Caco-2 (cell line): ENCODE measurements at places on chromosomes 11 and 22.

GRCh38 chr11:13205486-13205885 lies 72.1 kb upstream of the BMAL1 start:
- DNase-seq = no peak

GRCh38 chr11:1459219-1459575 lies 27.4 kb downstream of the MOB2 start:
- no peak for DNase-seq

DNA sequence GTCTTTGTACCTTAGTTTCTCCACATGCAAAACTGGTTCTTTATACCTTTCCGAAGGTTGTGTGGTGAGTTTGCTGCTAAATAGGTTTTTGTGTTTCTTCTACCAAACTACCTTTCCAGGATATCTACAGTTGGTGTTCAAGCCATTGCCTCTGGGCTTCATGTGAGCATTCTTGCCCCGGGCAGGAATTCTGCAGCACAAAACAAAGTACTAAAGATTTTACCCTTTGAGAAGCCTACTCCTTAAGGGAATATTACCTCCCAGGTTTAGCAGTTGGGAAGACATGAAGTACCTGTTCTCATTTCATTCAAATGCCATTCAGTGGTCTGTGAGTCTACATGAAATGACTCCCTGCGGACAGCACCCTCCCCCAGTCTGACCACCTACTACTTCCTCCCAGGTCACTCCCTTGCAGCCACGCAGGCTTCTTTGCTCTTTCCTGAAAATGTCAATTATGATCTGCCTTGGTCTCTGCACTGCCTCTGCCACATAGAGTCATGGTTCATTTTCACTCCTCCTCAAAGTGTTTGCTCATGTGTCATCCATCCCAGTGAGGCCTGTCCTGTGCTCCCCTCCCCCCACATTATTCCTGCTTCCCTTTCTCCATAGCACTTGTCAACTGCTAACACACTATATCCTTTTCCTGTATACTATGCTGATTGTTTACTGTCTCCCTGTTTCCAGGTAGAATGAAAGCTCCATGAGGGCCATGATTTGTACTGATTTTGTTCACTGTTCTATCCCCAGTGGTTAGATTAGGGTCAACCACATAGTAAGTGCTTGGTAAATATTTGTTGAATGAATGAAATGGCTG lies 36.9 kb downstream of the PACS1 start:
- no peak for DNase-seq

- DNase-seq = no peak
These were observed 226.8 kb downstream of the AASDHPPT start for GRCh38 chr11:106304274-106304673.

GRCh38 chr11:18521122-18521521 lies 5.6 kb downstream of the TSG101 start:
- DNase-seq = no peak

GRCh38 chr22:20107471-20107901 lies 8.4 kb upstream of the RANBP1 start:
- no peak for DNase-seq

DNA sequence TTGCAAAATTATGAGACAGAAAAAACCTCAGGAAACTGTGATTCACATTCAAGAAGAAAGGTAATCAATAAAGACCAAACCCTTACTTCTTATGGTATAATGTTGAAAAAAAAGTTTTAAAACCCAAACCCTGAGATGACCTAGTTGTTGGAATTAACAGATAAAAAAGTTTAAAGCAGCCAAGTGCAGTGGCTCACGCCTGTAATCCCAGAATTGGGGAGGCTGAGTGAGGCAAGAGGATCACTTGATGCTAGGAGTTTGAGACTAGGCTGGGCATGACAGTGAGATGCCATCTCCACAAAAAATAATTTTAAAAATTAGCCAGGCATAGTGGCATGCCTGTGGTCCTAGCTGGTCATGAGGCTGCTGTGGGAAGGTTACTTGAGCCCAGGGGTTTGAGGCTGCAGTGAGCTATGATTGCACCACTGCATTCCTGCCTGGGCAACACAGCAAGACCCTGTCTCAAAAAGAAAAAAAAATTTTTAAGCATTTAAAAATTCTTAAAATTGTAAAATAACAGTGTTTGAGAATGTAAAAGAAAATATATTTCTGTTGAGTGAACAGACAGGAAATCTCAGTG lies 85.1 kb downstream of the EFCAB6 start:
- DNase-seq = no peak

DNA sequence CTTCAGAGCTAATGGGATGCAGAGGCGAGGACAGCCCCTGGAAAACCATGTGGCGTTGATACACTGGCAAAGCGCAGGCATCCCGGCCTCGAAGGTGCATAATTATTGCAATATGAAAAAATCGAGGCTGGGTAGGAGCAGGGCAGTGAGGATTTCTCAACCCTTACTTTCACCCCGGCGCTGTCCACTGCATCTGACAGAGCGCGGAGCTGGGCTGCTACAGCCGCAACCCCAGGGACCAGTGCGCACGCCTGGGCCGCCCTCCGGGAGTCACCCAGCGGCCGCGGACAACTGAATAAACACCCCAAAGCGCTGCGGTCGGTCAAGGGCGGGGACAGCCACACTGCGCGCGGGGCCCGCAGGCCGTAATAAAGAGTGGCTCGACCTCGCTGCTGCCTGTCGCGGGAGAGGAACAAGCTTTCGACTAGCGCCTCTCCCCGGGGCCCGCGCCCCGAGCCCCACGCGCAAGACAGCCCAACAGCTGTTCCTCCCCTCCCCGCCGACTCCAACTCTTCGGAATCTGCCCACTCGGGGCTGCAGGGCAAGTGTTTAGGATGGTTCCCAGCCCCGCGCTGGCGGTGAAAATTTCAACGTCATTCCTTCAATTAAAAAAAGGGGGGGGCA lies 3.6 kb upstream of the WT1 start:
- DNase-seq = peak; percentile 25

DNA sequence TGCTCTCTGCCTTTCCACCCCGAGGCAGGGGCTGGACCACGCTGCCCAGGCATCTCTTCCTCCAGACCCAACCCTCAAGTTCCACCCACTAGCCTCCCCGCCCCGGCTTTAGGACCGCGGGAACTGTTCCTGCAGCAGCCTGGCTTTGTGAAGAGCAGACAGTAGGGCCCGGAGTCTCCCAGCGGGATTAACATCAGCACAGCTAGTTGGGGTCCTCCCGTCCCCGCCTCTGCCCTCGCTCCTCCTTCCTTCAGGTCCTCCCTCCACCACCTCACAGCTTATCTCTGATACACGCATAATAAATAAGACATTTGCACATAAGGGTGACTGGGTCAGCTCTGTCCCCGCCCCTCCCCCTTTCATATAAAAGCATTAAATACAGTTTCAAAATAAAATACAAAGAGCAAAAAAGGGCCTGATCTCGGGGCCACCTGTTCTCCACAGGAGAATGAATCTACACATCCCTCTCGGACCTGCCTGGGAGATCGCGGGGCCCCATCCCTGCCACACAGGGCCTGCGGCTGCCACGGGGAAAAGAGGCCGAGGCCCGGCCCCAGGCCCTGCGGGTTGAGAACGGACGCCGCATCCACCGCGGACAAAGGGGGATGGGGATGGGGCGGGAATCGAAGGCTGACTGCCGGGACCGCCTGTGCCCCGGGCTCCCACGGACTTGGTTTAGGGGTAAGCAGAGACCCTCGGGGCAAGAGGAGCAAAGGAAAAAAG lies 6.5 kb downstream of the ZFTA start:
- DNase-seq = no peak

GRCh38 chr11:45560913-45561281 lies 104.5 kb downstream of the CHST1 start:
- DNase-seq = no peak

DNA sequence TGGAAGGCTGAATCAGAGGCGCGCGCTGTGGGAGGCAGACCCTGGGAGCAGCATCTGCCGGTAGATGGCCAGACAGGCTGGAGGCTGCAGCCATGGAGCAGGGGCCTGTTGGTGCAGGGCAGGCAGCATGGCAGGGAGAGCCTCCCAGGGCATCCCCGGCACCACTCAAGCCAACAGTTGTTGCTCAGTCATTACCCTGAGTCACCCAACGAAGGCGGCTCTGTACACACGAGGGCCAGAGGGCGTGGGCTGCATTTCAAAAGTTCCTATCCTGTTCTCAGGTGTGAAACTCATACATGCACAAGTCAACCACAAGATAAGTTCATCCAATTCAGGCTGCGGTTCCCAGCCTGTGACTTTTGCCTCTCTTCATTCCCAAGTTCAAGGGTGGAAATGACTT lies 2.6 kb downstream of the ANO1 start:
- DNase-seq = no peak

- DNase-seq = no peak
These were observed 9.8 kb upstream of the HBE1 start for GRCh38 chr11:5279471-5280090.

DNA sequence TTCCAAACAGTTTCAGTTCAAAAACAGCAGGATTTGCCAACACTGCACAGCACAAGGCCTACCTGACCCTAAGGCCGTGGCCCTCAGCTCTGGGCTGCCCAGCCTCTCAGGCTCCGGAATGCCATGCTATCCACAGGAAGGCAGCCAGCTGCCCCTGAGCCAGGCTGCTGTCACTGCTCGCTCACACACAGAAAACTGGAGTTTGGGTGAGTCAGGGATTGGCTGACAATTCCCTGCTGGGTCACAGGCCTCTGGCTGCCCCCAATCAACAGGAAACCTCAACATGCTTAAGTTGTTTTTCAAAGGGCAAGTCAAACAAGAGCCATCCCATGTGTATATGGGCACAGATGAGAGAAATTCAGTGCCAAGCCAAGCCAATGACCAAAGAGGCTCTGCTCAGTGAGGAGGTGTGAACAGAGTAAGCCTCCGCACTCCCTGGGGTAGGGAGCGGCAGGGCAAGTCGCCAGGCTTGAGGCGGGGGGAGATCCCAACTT lies 50.2 kb downstream of the RPL27A start:
- no peak for DNase-seq

DNA sequence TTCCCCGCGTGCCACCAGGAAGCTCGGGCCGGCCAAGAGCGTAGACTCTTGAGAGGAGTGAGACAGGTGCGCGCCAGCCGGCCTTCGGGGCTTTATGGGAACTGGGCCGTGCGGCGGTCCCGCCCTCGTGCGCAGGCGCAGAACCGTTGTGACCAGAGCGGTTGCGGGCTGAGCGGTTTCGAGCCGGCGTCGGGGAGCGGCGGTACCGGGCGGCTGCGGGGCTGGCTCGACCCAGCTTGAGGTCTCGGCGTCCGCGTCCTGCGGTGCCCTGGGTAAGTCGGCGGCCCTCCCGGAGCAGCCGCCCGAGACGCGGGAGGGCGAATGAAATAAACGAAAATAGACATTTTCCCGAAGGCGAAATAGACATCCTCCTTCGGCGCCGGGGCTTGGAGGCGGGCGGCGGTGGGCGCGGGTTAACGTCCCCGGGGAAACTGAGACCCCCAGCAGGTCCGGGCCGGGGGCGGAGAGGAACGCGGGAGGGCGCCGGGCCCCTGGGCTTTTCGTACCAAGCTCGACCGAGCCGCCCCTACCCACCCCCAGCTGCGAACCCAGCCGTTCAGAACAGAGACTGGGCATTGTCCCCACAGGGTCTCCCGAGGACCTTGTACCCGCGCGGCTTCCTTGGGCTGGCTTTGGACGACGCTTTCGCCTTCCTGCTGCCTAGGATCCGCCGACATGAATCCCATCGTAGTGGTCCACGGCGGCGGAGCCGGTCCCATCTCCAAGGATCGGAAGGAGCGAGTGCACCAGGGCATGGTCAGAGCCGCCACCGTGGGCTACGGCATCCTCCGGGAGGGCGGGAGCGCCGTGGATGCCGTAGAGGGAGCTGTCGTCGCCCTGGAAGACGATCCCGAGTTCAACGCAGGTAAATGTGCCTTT lies at the start of gene ASRGL1:
TSS of gene ASRGL1 (plus strand) at position 146 of the 879 bp plus-strand sequence. CDS start at position 676, 530 bp downstream.
- peak; percentile 94 for DNase-seq

DNA sequence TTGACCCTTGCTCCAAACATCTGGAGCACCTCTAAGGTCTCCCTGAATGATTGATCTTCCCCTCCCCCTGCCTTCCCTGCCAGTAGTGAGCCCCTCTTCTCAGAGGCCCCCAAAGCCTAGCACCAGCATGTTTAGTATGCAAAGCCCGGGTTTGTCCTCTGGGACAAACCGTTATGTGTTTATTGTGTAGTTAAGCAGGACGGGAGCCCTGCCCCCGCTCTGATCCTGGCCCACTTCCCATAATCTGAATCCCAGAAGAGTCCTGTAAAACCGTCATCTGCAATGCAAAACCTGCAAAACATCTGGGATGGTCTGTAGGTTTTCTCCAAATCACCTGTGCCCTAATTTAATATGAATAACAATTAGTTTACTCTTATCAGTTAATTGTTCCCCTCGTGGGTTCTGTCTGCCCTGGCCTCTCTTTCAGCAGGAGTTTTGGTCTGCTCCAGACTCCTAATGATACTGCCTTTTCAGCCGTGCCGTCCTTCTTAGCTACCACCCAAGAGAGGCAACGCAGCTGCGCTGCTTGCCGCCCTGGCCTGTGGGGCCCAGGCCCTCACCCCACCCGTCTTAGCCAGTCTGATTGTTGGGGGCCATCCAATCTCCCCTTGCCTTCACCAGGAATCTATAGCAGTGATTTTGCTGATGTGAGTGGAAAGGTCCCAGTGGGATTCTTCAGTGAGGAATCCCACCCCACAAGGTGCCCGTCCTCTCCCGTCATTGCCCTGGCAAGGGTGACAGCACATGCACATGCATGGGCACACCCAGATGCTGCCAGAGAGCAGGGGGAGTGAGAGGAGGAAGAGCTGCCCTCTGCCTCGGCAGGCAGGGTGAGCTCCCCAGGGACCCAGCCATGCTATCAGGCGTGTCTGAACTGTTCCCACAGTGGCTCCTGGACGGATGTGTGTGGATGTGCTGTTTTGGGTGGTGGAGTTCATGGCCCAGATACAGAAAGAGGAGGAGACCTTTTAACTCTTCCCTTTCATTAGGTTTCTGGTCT lies 3.0 kb upstream of the B3GAT1 start:
- DNase-seq = no peak

- DNase-seq = peak; percentile 89
These were observed 27.6 kb upstream of the PPFIA1 start for GRCh38 chr11:70242885-70243284.

GRCh38 chr11:80727315-80727714 lies 1286.5 kb upstream of the TENM4 start:
- peak; percentile 56 for DNase-seq

GRCh38 chr22:30556388-30556787 lies 9.8 kb upstream of the SEC14L6 start:
- DNase-seq = no peak

- no peak for DNase-seq
These were observed 1.6 kb upstream of the ADM2 start for GRCh38 chr22:50479721-50480120.

DNA sequence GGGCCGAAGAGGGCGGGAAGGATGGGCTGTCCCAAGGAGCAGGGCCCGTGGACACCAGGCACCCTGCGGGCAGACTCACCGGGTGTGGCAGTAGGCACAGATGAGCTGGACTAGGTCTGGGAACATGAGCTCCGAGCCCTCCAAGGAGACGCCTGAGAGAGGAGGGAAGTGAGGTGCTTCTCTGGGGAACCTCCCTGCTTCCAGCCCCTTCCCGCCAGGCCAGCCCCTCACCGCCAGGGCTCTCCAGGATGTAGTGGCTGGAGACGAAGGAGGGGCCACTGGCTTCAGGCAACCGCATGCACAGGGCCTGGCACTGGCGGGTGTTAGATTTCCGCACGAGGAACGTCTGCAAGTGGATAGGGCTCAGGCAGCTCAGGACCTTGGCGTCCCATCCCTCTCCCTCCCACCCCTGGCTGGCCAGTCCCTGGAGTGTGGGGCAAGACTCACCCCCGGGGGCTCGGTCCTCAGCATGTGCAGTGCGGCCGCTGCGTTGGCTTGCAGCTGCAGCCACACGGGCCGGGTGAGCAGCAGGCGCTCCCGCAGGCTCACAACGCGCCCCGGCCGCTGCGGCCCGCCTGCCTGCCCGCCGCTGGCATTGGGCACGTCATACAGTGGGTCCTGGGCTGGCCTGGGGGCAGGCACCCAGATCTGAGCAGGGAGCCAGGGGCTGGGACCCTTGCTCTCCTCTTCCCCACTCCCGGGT lies 552 bp downstream of the RIN1 start:
- no peak for DNase-seq

GRCh38 chr11:122750049-122750448 lies 88.3 kb upstream of the CRTAM start:
- no peak for DNase-seq
